ENCODE measurements at places on chromosomes 4 and X. TPM values are rescaled to one million over a fixed set of nuclear protein-coding genes. Genes with fewer than 3 reads are reported as not detected.

- no peak for DNase-seq
- no peaks in the 10 kb centered on the region for H3K4me1 ChIP-seq
- no peak overlapping the region for H3K27ac ChIP-seq
- H3K27me3 ChIP-seq = no peaks in the 10 kb centered on the region
Measured at GRCh38 chr4:83297548-83298260, 13.1 kb upstream of the COQ2 start.

GRCh38 chr4:122524176-122524575 lies 67.7 kb upstream of the IL2 start:
- H3K36me3 ChIP-seq = no peaks in the 10 kb centered on the region
- H3K27me3 ChIP-seq = no peaks in the 10 kb centered on the region
- no peak for DNase-seq
- no peaks in the 10 kb centered on the region for H3K4me1 ChIP-seq
- H3K4me3 ChIP-seq = no peak overlapping the region
- no peak overlapping the region for H3K27ac ChIP-seq

MAGEC1 gene
- total RNA-seq = 0.48 TPM

DNA sequence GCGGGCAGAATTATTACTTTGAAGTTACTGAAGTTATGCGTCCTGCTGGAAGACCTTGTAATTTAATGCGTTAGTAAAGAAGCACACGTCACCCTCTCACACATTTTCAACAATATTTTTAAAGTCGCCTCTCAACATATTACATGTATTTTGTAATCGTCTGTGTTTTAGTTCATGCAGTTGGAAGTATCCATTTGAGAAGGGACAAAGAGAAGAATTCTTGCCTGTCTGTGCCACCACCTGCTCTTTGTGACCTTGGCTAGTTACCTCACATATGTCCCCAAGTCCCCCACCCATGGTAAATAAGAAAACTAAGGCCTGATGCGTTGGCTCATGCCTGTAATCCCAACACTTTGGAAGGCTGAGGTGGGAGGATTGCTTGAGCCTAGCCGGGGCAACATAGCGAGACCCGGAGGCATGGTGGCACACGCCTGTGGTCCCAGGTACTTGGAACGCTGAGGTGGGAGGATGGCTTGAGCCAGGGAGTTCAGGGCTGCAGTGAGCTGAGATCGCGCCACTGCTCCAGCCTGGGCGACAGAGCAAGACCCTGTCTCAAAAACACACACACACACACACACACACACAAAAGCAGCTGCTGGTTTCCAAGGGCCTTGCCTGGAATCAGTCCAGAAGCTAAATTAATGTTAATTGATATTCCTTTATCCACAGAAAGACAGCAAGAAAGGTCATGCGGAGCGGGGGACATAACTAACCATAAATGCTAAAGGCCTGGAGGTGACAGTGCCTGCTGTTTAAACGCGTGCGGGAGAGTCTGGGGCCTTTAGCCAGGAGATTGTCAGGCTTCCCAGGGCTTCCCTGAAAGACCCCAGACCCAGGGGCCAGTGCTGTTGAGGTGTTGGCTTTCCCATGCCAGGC lies 811 bp downstream of the TMEM187 start:
- H3K27ac ChIP-seq = peak overlapping the region; percentile 88
- H3K27me3 ChIP-seq = no peaks in the 10 kb centered on the region
- DNase-seq = peak; percentile 20

GRCh38 chr4:163598489-163598888 lies 104.0 kb downstream of the TMA16 start:
- H3K27ac ChIP-seq = no peak overlapping the region
- H3K4me1 ChIP-seq = no peaks in the 10 kb centered on the region
- H3K27me3 ChIP-seq = no peaks in the 10 kb centered on the region
- no peak for DNase-seq
- no peak overlapping the region for H3K4me3 ChIP-seq

DNA sequence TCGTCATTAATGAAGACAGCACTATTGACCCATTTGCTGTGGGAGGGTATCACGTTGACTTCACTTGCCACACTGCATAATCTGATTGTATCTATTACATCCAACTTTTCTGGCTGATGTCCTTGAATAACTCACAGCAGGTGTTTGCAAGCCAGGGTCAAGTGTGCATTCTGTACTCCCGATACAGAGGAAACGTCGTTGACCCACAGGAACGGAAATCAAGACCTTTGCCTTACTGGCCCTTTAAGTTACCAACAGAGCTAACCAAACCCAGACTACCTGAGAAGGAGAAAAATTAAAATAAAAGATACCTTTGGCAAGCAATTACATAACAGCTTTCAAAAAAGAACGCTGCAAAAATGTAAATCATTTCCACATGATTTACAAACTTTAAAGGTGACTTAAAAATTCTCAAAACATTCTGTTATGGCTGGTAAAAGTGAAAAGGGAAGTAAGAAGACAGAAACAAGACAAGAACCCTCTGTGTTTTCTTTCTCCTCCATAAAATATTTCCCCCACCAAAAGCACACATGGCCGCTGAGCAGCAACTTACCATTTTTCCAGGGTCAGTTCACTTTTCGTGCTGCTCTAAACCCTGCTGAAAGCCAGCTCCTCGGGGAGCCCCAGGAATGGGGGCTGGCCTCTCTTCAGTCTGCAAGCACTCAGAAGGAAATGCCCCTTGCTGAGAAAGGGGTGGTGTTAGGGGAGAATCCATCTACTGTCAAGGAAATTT lies 6.5 kb upstream of the SHISA3 start:
- no peak for DNase-seq
- H3K4me3 ChIP-seq = no peak overlapping the region
- no peaks in the 10 kb centered on the region for H3K27me3 ChIP-seq
- no peaks in the 10 kb centered on the region for H3K36me3 ChIP-seq
- peaks cover 28% of the 10 kb centered on the region for H3K4me1 ChIP-seq
- H3K27ac ChIP-seq = no peak overlapping the region

- H3K27me3 ChIP-seq = no peaks in the 10 kb centered on the region
- H3K27ac ChIP-seq = no peak overlapping the region
- H3K36me3 ChIP-seq = no peaks in the 10 kb centered on the region
- DNase-seq = no peak
- no peak overlapping the region for H3K4me3 ChIP-seq
- H3K4me1 ChIP-seq = no peaks in the 10 kb centered on the region
Measured at GRCh38 chr4:138164208-138164607, 77.9 kb downstream of the SLC7A11 start.

DNA sequence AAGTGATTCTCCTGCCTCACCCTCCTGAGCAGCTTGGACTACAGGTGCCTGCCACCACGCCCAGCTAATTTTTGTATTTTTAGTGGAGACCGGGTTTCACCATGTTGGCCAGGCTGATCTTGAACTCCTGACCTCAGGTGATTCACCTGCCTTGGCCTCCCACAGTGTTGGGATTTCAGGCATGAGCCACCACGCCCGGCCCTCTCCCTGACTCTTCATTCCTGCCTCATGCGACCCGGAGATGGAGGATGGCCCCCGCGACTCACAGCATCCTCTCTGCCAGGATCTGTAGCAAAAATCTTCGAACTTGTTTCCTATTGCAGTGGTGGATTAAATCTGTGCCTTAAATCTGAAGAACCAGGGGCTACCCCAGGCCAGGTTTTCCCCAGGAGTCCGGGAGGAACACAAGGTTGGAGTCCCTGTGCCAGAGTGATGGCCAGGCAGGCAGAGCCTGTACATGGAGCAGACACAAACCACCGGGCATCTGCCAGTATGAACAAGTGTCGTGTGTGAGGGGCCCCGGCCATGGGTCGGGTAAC lies 11.5 kb downstream of the CPLX1 start:
- no peak overlapping the region for H3K27ac ChIP-seq
- H3K4me1 ChIP-seq = peaks cover 2% of the 10 kb centered on the region
- H3K36me3 ChIP-seq = no peaks in the 10 kb centered on the region
- H3K4me3 ChIP-seq = no peak overlapping the region
- DNase-seq = no peak

GRCh38 chr4:175656649-175657048 lies 155.4 kb downstream of the GPM6A start:
- no peaks in the 10 kb centered on the region for H3K36me3 ChIP-seq
- H3K27ac ChIP-seq = no peak overlapping the region
- no peak overlapping the region for H3K4me3 ChIP-seq
- peak; percentile 88 for DNase-seq
- H3K4me1 ChIP-seq = peaks cover 6% of the 10 kb centered on the region
- no peaks in the 10 kb centered on the region for H3K27me3 ChIP-seq

DNA sequence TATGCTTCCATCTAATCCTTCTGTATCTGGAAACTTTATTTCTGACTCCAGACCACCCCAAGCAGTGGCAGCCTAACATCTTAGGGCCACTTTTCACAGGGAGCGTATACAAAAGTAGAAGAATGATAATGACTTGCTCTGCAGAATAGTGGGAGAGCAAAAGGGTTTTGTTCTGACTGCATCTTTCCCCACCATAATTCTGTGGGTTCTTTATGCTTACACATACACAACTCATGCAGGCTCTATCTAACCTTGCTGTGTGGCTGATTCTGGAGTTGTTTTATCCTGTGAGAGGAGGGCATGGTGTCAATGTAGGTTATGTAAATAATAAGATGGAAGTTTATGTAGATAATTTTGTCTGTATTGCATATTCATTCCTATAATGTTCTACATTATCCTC lies 42.4 kb upstream of the NDNF start:
- no peaks in the 10 kb centered on the region for H3K36me3 ChIP-seq
- no peaks in the 10 kb centered on the region for H3K27me3 ChIP-seq
- no peak overlapping the region for H3K27ac ChIP-seq
- DNase-seq = no peak

DNA sequence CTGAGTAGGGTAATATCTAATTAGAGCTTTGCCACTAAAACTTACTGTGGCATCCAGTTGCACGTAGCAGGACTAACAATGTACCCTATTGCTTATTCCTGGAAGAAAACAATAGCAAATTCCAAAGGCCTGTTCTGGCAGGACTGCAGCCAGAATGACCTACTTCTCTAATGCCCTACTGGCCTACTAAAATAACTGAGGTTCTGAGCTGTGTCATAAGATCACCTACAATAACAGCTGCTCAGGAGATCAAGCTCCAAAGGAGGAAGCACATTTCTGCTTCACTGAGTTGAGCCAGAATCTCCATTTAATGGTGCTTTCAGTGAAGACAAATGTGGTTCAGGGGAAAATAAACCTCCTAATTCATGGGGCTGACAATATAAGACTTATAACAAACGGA lies 42.2 kb upstream of the CXCL8 start:
- peak; percentile 11 for DNase-seq
- H3K36me3 ChIP-seq = no peaks in the 10 kb centered on the region
- H3K4me3 ChIP-seq = no peak overlapping the region
- H3K27ac ChIP-seq = no peak overlapping the region
- no peaks in the 10 kb centered on the region for H3K4me1 ChIP-seq

OTC gene
- total RNA-seq = 1.2 TPM

DNA sequence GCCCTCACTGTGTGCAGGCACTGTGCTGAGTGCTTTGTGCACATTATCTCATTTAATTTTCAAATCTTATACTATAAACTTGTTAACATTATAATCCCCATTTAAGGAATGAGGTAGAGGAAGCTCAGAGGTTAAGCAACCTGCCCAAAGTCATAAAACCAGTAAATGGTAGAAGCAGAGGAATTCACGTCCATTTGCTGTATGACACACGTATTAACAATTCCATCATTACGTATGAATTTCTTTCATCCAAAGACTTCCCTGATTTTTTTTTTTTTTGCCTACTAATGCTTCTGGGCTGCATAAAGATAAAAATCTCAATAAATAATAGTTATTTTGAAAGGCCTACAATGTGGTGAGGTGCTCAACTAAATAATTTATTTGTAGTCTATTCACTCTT lies 64.5 kb upstream of the H2AZ1 start:
- no peaks in the 10 kb centered on the region for H3K36me3 ChIP-seq
- H3K4me1 ChIP-seq = no peaks in the 10 kb centered on the region
- no peak overlapping the region for H3K27ac ChIP-seq
- no peaks in the 10 kb centered on the region for H3K27me3 ChIP-seq
- no peak for DNase-seq
- H3K4me3 ChIP-seq = no peak overlapping the region

SLC10A6 gene
- total RNA-seq = 0.95 TPM

RAB9B gene
- 3.3 TPM for total RNA-seq

- H3K27ac ChIP-seq = no peak overlapping the region
- H3K27me3 ChIP-seq = peaks cover 5% of the 10 kb centered on the region
- H3K4me3 ChIP-seq = no peak overlapping the region
- H3K36me3 ChIP-seq = no peaks in the 10 kb centered on the region
Measured at GRCh38 chr4:3288571-3289094, 4.2 kb upstream of the RGS12 start.
